ENCODE measurements at places on chromosomes 6 and 20.

- DNase-seq, result no peak
These were observed 28.2 kb downstream of the MYT1 start for GRCh38 chr20:64192406-64192805.

GRCh38 chr20:57688864-57689263 lies 21.0 kb downstream of the PMEPA1 start:
- no peak for DNase-seq

- no peak for DNase-seq
These were observed 127.4 kb upstream of the GRIK2 start for GRCh38 chr6:101266063-101266462.

- DNase-seq, result no peak
These were observed 9.9 kb upstream of the WFDC2 start for GRCh38 chr20:45459606-45460005.

GRCh38 chr6:157479464-157480303 lies 98.7 kb downstream of the ZDHHC14 start:
- no peak for DNase-seq

GRCh38 chr20:63500902-63501817 lies 2.3 kb upstream of the EEF1A2 start:
- no peak for DNase-seq

DNA sequence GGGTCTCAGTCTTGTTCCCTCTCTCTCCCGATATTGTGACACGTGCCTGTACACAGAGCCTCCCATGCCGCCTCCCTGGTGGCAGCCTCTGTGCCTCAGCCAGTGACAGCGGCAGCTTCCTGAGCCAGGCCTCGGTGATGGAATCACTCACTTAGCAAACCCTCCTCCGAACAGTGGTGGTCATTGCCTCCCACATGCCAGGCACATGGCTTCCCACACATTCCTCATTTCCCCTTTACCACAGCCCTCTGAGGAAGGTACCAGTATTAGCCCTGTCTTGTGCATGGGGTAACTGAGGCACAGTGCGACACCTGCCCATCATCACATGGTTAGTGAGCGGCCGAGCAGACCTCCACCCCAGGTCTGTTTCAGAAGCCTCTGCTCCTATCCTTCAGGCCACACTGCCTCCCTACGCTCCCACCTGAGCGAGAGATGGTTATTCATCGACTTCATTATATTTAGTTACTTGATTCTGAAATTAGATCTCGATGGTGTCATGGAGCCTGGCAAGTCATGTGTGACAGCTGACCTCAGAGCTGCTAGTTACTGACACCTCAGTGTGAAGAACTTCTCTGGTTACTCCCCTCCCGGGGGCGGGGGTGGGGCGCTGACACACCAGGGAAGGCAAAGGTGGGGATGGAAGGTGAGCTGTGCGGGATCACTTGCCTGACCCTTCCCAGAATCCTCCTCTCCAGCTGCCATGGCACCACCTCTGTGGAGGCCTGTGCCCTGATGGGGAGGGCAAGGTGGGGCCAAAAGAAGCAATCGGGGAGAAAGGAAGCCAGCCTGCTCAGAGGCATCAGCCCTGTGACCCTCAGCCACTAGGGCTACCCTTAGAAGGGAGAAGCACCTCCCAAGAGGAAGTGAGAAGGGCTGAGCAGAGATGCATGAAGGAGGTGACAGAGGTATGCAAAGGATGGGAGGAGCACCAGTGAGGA lies 17.9 kb downstream of the MDGA1 start:
- no peak for DNase-seq

All from T47D (cell line).